CD8-positive, alpha-beta T cell (primary cell): ENCODE measurements at places on chromosomes 1 and 21.

DNA sequence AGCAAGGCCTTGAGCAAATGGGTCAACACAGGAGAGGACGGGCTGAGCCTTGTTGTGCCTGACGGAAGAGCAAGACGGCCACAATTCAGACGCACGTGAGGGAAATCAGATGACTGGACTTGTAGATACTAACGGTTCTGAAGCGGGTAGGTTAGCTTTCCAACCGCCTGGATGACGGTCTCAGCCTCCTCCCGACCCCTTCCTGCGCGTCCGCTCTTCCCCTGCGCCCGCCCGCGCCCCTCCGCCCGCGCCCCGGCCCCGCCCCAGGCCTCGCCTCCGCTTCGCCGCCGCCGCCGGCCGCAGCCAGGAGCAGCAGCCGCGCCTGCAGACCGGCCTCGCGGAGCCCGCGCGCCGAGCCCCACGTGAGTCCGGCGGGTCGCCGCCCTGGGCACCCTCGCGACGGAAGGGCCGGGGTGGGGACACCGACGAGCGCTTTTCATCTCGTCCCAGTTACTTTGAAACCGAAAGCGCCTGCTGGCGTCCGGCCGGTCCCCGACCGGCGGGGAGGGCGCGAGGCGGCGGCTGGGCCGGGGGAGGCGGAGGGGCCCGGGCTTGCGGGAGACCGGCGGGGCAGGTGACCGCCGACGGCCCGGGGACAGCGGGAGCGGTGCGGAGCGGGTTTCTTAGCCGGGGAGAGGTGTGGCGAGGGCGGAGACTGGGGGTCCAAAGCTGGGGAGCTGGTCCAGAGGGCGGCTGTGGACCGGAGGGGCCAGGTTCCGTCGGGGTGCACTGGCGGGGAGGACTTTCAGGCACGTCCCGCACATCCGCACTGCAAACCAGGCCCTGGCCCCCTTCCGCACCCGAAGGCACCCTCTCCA, at the start of gene TRAF5:
TRAF5 (plus strand) TSS at position 306 of the 818 bp plus-strand sequence. CDS start 26,407 bp downstream, outside the sequence.
- no peak for DNase-seq

DNA sequence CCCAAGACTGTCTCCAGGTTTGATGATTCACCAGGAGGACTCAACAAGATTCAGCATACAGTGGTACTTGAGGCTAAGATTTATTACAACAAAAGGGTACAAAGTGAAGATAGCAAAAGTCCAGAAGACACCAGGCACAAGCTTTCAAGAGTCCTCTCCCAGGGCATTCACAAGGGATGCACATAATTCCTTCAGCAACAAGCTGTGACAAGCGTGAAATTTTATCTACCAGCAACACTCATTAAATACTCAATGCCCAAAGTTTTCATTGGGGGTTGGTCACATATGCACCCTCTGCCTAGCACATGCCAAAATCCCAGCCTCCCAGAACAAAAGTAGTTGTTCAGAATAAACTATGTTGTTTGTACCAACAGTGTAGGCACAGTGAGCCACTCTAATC, 62.3 kb downstream of the PRKACB start:
- no peak for DNase-seq

DNA sequence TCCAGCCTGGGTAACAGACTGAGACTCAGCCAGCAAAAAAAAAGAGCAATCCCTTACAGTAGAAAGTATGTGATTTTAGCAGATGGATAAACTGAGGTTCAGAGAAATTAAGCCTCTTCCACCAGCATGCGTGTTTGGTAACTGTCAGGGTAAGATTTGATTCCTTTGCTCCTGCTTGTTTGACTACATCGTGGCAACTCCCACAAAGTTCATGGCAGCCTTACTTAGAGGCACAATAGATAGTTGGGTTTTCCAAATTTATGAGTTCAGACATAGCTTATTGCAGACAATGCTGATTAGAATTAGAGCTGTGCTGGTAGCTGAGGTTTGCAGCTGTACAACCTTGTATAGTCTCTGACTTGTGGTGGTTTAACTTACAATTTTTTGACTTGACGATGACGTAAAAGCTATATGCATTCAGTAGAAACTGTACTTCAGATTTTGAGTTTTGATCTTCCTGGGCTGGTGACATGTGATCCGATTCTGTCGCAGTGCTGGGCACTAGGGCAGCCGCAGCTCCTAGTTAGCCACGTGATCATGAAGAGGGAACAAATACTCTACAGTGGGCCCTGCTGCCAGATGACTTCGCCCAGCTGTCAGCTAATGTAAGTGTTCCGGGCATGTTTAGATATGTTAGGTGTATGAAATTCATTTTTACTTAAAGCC, 167.8 kb downstream of the DHRS3 start:
- no peak for DNase-seq

DNA sequence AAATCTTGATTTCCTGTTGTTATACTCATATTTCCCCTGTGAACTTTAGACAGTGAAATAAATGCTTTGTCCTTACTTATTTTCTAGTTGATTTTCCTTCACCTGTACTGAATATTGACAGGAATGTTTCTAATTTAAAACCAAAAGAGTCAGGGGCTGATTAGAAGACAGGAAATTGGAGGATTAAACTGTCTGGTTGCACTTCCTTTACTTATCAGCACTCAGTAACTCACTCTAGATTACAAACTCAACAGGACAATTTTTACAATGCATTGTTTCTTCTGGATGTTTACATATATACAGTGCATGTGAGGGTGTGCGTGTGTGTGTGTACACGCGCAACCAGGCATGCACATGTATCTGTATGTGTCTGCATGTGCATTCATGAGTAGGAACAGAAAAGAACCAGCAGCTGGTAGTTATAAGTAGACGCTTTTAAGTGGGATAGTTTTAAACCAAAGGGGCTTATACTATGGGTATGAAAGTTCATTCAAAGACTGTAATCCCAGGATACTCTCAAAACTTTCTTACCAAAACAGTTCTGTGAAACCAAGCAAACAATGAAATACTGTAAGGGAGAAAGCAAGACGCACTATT, 212.0 kb upstream of the NFIA start:
- no peak for DNase-seq

- no peak for DNase-seq
These were observed 285.7 kb downstream of the TM2D1 start for GRCh38 chr1:61439234-61439633.

DNA sequence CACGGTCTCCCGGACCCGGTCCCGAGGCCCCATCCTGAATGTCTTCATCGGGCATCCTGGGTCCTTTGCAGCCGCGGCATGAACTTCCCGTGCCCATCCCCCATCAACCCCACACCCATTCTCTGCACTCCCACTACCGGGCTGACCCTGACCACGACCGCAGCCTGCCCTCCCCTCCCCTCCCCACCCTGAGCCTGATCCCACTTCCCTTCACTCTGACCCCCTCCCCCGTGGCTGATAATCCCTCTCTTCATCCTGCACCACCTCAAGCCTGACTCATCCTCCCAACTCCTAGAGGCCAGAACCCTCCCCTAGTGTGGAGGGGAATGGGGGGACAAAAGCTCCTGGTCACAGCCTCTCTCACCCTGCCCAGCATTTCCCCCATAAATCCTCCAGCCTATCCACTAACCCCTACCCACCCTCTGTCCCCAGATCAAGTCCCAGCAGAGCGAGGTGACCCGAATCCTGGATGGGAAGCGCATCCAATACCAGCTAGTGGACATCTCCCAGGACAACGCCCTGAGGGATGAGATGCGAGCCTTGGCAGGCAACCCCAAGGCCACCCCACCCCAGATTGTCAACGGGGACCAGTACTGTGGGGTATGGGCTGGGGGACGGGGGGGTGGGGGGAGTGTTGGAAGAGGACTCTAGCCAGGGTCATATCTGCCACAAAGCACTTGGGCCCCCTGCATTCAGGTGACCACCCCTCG, 602 bp downstream of the SH3BGRL3 start:
- DNase-seq, result no peak

- no peak for DNase-seq
These were observed 31.0 kb downstream of the SLC16A1 start for GRCh38 chr1:112925015-112925414.

DNA sequence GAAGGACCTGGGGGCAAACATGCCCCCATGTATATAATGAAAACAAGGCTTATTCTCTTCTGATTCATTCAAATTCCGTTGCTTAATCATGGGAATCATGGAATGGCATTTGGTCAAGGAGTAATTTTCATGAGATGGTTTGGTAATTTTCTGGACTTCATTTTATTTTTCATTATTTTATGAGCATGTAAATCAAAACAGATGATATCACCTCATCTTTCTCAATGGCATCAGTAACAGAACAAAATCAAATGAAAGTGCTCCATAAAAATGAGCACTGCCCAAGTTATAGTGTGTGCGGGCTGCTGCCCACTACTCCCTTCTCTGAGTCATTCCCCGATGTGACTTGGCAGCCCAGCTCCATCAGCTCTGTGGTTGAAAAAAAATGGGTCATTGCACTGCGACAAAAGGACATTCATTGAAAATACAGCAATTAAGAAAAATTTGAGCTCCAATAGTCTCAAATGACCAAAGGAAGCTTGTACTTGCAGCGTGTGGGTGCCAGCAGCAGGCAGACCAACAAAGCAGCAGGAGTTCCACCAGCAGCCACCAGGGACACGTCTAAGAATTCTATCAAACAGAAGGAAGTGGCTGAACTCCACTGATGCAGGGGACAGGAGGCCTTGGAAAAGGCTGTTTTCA, 84.3 kb upstream of the VAV3 start:
- DNase-seq, result peak; percentile 47

GRCh38 chr1:22525211-22525610, 38.1 kb upstream of the EPHA8 start:
- no peak for DNase-seq

GRCh38 chr1:226605318-226605950, 56.9 kb downstream of the STUM start:
- DNase-seq, result no peak

DNA sequence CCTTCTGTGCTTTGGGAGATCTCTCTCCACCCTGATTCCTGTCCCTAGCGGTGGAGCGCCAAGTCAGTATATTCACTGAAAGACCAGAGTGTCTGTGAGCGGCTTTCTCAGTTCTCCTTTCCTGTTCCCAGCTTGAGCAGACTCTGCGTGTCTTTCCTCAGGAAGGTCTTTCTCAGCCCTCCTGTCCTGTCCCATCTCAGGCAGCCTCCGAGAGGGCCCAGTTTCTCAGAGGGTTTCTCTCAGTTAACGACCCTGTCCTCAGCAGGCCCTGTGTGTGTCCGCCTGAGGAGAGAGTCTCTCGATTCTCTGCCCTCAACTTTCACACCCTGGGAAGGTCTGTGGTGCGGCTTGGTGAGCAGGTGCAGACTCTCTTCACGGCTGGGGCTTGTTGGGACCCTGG, 34.0 kb upstream of the CHIT1 start:
- no peak for DNase-seq

- DNase-seq, result no peak
These were observed 53.4 kb downstream of the GADD45A start for GRCh38 chr1:67738401-67738800.

- no peak for DNase-seq
These were observed 873.1 kb upstream of the TMPRSS15 start for GRCh38 chr21:19276665-19277064.

DNA sequence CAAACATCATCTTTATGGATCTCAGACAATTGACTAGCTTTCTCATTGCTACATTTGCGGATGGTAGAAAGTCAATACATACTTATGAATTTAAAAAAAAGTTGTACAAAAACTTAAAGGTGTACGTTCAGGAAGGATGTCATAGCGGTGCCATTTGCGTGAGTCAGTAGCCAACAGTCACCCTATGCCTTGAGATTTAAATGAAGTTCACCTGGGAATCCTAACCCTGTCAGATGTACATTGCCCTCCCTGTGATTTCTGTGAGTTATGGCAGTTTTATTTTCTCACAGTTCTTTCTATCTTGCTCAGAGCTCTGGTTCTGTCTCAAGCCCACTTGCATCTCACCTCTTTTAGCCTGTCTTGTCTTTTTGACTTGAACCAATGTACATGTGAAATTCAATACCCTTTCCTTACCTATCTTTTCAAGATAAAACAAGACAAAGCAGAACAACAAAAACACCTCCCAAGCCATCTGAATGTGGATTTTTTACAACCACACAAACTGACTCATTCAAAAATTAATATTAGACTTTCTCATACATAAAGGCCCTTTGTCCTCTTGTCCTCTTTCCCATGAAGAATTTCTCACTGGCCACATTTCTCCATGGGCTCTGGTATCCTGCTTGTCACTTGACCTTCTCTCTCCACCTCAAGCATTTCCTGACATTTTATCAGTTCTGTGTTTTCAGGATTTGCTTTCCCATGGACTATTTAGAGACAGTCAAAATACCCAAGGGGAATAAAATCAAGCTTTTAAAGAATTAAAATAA, 25.3 kb upstream of the ZNF697 start:
- no peak for DNase-seq

GRCh38 chr1:65493802-65494201, 73.3 kb downstream of the LEPR start:
- DNase-seq, result no peak

DNA sequence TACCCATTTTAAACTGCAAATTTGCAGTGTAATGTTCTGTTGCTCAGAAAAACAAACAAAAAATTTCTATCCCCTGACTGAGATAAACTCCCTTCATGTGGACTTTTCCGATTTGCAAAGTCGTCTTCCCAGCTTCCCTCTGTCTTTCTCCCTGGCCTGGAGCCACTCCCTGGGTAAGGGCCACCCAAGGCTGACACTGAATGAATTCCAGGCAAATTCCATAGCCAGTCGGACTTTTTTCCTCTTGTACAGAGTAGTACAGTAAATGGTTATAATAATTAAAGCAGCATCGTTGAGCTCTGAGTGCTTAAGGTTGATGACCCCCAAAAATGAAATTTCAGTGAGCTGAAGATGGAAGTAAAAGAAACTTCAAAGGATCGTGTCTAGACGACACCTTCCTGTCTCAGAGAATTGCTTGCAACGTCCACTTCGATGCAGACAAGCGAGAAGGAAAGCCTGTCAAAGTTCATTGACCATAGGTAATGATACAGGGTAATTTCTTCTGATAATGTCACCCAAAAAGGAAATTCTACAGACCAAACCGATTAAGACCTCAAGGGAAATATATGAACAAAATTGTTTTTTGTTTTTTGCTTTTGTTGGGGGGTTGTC, 33.6 kb upstream of the LHX8 start:
- no peak for DNase-seq

GRCh38 chr1:160924791-160925651, 29.6 kb downstream of the ITLN2 start:
- DNase-seq, result no peak

DNA sequence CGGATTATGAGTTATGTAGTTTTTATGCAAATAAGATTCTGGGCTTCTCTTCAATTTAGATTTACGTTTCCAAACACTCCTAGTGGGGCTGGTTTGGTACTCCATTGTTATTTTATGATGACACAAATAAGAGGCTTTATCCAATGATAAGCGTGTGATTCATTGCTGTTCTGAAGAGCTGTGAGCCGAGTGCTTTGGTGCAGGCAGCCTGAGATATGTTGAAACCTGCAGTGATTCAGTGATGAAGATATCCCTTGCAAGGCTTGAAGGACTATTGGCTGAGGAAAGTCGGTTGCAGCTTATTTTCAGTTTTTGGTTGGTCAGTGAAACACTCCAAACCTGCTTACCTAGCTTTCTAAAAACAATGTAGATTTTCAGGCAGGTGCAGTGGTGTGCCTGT, 112.2 kb downstream of the RYR2 start:
- no peak for DNase-seq

GRCh38 chr1:224047538-224047937, 66.4 kb upstream of the FBXO28 start:
- DNase-seq, result no peak

GRCh38 chr1:54850069-54850730, 36.8 kb downstream of the DHCR24 start:
- DNase-seq, result no peak

- no peak for DNase-seq
These were observed 402.5 kb downstream of the HHAT start for GRCh38 chr1:210731193-210731592.
